Activated CD8-positive, alpha-beta memory T cell treated with anti-CD3 and anti-CD28 coated beads for 4 hours (primary cell): ENCODE measurements at places on chromosomes 6 and 20.

- no peak for DNase-seq
Measured at GRCh38 chr20:23631981-23632710, 5.6 kb downstream of the CST3 start.

GRCh38 chr6:12288211-12288618 lies 1.9 kb upstream of the EDN1 start:
- no peak for DNase-seq

DNA sequence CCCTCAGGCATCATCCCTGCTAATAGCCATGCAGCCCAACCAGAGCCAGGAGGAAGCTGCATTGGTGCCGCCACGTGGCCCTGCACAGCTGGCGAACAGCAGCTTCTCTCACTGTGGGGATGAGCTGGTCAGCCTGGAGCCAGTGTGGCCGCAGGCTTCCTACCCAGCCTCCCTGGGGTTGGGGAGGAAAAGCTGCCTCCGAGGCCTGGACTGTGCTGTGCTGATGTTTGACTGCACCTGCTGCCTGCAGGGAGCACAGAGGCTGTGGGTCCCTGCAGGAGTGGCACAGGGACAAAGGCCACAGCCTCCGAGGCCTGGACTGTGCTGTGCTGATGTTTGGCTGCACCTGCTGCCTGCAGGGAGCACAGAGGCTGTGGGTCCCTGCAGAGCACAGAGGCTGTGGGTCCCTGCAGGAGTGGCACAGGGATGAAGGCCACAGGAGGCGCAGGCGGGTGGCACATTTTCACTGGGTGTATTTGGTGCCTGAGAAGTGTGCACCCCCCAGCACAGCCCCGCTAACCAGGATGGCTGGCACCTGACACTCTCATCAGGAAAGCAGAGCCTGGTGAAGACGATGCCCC lies 83.9 kb downstream of the DLL1 start:
- DNase-seq = no peak

DNA sequence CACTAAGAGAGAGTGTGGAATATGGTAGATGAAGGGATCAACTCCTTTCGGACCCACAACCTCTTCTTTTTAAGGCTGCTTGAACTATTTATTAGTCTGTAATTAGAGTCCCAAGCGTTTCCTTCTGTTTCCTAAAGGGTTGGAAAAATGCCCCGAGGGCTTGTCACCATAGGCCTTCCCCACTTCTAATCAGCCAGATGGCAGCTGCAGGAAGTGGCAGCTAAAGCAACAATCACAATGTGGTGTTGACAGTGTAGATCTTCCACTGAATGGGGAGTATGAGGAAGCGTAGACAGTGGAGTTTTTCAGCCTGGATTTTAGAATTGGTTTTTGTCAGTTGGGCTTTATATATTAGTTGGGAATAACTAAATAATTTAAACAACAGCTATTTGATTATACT lies 40.6 kb downstream of the SLC35D3 start:
- no peak for DNase-seq

DNA sequence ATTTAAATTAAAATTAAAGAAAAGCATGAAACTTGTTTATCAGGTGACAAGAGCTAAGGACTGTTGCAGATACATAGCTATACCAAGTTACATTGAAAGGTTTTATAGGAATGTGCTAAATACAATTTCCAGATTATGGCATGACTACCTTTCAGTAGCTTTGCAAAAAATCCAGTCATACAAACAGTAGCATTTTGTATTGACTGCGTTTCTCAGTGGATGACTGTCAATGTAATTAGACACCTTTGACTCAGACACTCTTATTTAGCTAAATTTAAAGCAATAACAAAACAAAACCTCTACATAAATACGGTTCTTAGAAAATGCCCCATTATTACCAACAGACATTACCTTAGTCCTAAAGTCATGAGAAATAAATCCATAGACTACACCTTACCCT lies 275.8 kb upstream of the RUNX2 start:
- DNase-seq = no peak

DNA sequence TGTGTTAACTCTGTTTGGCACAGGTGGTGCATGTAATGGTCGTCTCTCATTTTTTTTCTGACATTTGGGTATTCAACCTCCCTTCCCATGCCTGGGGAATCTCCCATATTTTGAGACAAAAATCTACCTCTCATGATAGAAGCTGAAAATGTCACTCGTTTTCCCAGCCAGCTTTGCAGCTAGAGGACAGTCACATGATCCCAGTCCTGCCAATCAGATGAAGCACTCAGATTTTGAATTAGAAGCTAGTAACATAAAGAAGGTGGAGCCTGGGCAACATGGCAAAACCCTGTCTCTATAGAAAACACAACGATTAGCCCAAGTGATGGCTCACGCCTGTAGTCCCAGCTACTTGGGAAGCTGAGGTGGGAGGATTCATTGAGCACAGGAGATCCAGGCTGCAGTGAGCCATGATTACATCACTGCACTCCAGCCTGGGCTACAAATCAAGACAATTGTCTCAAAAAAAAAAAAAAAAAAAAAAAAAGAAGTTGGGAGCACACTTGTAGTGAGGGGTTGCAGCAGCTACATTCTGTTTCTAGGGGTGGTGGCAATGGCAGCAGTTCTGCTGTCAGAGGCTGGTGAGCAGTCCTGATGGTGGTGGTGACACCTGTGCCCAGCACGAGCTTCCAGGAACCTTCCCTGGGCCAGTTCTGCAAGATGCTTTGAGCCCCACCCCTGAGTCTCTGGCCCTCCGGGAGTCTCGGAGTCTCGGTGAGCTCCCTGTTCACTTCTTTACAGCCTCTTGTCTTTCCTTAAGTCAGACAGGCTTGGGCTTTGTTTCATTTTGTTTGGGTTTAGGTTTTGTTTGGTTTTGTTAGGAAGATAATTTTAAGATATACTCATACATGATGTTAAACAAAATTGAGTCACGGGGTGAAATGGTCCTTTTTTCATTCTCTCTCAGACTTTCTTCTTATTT lies 94.1 kb upstream of the KCNG1 start:
- DNase-seq = no peak

DNA sequence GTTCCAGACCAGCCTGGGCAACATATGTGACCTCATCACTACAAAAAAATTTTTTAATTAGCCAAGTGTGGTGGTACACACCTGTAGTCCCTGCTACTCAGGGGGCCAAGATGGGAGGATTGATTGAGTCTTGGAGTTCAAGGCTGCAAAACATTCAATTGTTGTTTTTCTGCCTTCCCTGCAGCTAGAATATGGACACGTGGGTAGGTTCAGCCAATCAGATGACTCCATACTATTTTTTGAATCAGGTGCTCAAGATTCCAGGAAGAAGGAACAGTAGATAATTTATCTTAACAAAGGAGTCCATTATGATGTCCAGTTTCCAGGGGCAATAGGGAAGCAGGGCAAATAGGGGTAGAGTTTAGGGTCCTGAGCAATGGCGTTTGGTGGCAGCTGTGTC lies 2.4 kb upstream of the DEFB119 start:
- no peak for DNase-seq

GRCh38 chr6:2232445-2232844 lies 13.0 kb downstream of the GMDS start:
- no peak for DNase-seq

- DNase-seq = no peak
Measured at GRCh38 chr6:80145509-80145908, 39.0 kb downstream of the BCKDHB start.

GRCh38 chr20:57381596-57382503 lies 9.3 kb upstream of the RBM38 start:
- peak; percentile 77 for DNase-seq

DNA sequence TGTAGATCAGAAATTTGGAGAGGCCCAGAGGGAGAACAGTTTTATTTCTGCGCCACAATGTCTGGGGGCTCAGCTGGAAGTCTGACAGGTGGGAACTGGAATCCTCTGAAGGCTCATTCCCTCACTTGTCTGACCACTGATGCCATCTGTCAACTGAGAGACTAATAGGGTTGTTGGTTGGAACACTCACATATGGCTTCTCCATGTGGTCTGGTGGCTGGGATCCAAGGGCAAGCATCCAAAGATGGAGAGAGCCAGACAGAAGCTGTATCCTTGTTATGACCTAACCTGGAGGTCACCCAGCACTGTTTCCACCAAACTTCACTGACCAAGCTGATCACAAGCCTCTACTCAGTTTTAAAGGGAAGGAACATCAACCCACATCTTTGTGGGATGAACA lies 117.9 kb upstream of the AKAP12 start:
- DNase-seq = no peak

DNA sequence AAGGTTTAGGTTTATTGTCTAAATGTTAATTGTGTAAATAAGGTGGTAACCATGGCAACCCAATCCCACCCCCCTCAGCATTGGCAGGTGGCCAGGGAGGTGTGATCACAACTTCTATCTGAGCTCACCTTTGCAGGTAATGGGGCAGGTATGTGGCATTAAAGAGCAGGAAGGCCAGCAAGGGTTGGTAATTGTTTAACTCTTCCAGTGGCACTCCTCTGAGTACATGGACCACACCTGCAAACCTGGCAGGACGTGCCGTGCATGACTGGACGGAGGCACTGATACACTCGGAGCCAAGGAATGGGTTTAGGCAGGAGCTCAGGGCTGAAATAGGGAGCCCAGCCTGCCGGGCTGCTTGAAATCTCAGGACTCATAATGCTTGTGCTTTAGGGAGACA lies 107.0 kb upstream of the BMP2 start:
- no peak for DNase-seq

DNA sequence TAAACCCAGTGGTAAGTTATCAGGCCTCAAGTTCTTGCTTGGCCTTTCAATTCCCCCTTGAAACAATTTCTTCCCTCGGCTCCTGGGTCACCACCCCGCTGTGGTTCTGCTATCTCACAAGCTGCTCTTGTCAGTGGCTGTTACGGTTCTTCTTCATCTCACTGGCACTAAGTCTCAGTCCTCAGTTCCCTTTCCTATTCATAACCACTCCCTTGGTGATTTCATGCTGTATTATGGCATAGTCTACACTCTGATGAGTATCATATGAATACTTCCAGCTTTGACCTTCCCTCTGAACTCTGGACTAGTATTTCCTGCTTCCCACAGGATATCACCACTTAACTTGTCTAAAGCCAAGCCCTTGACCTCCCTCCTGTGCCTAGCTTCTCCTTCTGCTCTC lies 7.9 kb downstream of the TAAR1 start:
- DNase-seq = no peak

GRCh38 chr6:37171970-37172812 lies 2.2 kb downstream of the PIM1 start:
- DNase-seq = peak; percentile 85

DNA sequence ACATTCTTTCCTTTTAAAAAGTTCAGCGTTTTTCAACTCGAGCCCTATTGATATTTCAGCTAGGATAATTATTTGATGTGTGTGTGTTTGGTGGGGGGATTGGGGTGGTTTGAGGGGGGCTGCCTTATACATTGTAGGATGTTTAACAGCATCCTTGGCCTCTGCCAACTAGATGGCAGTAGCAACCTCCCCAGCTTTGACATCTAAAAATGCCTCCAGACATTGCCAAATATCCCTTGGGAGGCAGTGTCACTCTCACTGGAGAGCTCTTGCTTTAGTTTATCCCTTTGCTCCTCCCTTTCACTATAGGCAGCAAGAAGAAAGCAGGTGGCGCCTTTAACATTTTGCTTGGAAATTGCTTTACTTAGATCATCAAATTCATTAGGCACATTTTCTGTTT lies 14.6 kb upstream of the TP53TG5 start:
- DNase-seq = no peak

GRCh38 chr20:7977709-7978108 lies 37.5 kb upstream of the HAO1 start:
- DNase-seq = no peak

GRCh38 chr6:43695967-43696291 lies 8.3 kb upstream of the MRPS18A start:
- no peak for DNase-seq

- DNase-seq = no peak
Measured at GRCh38 chr20:48404598-48404997, 423.2 kb downstream of the PREX1 start.

- DNase-seq = no peak
Measured at GRCh38 chr6:31582230-31582643, at the start of gene LTB. TSS of gene LTB (minus strand) at chr6:31582424. CDS start at chr6:31582417, 7 bp downstream.
